ELF-1 (cell line): ENCODE measurements at places on chromosomes 5 and 9.

- no peak for DNase-seq
Observed at GRCh38 chr5:42242881-42243485, 180.3 kb upstream of the GHR start.

- no peak for DNase-seq
Observed at GRCh38 chr9:116345817-116346216, 192.2 kb downstream of the PAPPA start.

DNA sequence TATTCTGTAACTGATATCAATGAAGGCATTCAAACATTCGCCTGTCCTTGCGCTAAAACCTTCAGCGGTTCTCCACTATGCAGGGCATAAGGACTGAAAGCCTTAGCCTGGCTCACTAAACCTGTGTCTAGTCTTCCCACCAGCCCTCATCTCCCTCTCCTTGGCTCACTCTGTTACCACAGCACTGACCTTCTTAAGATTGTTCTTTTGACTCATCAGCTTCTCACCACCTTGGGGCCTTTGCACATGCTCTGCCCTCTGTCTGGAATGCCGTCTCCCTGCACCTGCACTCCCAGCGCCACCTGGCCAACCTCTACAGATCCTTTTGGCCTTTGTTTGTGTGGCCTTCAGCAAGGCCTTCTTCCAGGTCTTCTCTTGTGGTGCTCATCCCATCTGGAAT lies 131.8 kb upstream of the IER5L start:
- DNase-seq: no peak

- DNase-seq: no peak
Observed at GRCh38 chr5:106189121-106189809, 1481.5 kb downstream of the EFNA5 start.

GRCh38 chr9:312596-313320 lies 98.1 kb downstream of the DOCK8 start:
- DNase-seq: no peak

GRCh38 chr9:26013199-26013598 lies 335.0 kb upstream of the TUSC1 start:
- no peak for DNase-seq

- DNase-seq: peak; percentile 19
Observed at GRCh38 chr9:70601000-70601951, 186.8 kb upstream of the KLF9 start.

- DNase-seq: no peak
Observed at GRCh38 chr9:4838189-4838546, 45.4 kb downstream of the RCL1 start.
